ENCODE measurements at places on chromosomes 13 and 19.

- no peak for DNase-seq
Measured at GRCh38 chr13:75418186-75418843, 63.7 kb downstream of the TBC1D4 start.

DNA sequence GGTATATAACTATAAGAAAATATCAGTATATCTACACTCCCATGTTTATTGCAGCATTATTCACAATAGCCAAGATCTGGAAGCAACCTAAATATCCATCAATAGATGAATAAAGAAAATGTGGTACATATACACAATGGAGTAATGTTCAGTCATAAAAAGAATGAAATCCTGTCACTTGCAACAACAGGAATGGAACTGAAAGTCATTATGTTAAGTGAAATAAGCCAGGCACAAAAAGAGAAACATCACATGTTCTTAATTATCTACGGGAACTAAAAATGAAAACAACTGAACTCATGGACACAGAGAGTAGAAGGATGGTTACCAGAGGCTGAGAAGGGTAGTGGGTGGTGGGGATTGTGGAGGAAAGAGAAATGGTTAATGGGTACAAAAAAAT lies 665.2 kb downstream of the TBC1D4 start:
- DNase-seq, result no peak

- DNase-seq, result no peak
Measured at GRCh38 chr19:38417146-38417543, 8.9 kb downstream of the RASGRP4 start.

GRCh38 chr19:20357921-20358320 lies 190.9 kb downstream of the ZNF486 start:
- no peak for DNase-seq

DNA sequence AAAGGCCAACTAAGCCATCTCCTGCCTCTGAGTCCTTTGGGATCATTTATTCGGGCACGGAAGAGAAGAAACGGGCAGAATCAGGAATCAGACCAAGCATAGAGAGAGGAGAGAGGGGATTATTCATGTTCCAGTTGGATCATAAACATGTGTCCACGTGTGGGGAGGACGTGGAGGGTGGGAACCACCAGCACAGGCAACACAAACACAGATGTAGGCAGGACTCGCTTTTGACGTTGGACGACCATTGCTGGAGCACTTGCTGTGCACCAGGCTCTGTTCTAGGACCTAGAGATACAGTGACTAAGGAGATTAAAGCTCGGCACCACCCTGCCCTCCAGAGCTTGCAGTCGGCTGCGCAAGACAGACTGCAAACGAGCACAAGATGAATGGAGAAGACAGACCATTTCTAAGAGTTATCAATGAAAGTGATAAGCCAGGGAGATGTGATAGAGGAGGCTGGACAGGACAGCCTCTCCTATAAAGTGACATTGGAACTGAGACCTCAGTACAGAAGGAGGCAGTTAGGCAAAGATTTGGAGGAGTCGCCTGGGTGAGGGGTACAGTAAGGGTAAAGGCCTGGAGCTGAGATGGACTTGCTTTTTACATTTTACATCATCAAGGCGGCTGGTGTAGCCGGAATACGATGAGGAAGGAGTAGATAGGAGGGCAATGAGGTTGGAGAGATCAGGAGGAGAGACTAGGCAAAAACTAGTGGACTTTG lies 716 bp downstream of the SH2D3A start:
- no peak for DNase-seq

DNA sequence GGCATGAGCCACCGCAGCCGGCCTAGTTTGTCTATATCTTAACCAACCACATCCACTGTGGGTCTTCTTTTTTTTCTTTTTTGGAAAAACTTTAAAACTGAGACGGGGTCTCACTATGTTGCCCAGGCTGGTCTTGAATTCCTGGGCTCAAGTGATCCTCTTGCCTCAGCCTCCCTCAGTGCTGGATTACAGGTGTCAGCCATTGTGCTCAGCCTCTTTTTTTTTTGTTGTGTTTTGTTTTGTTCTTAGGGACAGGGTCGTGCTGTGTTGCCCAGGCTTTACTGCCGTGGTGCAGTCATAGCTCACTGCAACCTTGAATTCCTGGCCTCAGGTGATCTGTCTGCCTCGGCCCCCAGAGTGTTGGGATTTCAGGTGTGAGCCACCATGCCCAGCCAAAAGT lies 7.4 kb downstream of the SNRNP70 start:
- DNase-seq, result no peak

GRCh38 chr13:73793361-73793760 lies 340.8 kb downstream of the KLF12 start:
- DNase-seq, result peak; percentile 17

Measured in dermis blood vessel endothelial cell (primary cell).